ENCODE measurements at places on chromosomes 4 and X. TPM values are rescaled to one million over a fixed set of nuclear protein-coding genes. Genes with fewer than 3 reads are reported as not detected.

Gene CYBB
- 11.3 TPM for total RNA-seq

Gene CTAG1A
- total RNA-seq = not detected

Gene PIR
- not detected for total RNA-seq

Gene ZNF732
- total RNA-seq = not detected

Gene GPRASP2
- 0.68 TPM for total RNA-seq
